ENCODE measurements at places on chromosomes 2 and 18.

GRCh38 chr2:238973038-238973739 is 125.3 kb downstream of the TWIST2 start:
- peaks cover 52% of the 10 kb centered on the region for H3K27me3 ChIP-seq
- no peaks in the 10 kb centered on the region for H3K36me3 ChIP-seq
- DNase-seq: no peak
- H3K27ac ChIP-seq: no peak overlapping the region
- no peak overlapping the region for H3K4me3 ChIP-seq

DNA sequence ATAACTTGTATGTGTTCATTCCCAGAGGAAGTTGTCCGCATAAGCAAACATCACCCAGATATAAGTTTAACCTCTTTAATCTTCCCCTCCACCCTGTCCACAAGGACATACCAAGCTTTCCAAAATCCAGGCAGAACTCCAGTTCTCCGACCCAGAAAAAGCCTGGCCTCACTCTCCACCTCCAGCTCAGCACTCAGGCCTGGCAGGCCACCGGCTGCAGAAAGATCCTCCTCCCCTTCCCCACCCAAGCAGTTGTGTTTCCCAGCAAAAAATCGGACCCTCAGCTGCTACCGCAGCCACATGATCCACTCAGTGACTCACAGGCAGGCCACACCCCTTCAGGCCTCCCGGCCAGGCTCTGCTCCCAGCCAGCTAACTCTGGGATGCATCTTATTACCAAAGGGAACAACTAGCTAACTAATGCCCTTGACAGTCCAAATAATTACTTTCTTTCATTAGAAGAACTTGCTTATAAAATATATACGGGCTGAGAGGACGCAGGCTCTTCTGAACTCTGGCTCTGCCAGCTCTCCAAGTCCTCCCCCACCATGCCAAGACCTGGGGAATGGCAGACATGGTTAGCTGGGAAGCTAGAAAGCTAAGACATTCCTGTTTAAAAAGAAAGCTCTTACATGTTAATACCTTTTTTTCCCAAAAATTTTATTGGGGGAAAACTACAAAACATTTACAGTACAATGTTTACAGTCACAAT is 4.5 kb downstream of the ZFP36L2 start:
- DNase-seq: peak; percentile 90
- H3K4me3 ChIP-seq: peak overlapping the region; percentile 94
- no peaks in the 10 kb centered on the region for H3K27me3 ChIP-seq
- H3K36me3 ChIP-seq: peaks cover 36% of the 10 kb centered on the region

DNA sequence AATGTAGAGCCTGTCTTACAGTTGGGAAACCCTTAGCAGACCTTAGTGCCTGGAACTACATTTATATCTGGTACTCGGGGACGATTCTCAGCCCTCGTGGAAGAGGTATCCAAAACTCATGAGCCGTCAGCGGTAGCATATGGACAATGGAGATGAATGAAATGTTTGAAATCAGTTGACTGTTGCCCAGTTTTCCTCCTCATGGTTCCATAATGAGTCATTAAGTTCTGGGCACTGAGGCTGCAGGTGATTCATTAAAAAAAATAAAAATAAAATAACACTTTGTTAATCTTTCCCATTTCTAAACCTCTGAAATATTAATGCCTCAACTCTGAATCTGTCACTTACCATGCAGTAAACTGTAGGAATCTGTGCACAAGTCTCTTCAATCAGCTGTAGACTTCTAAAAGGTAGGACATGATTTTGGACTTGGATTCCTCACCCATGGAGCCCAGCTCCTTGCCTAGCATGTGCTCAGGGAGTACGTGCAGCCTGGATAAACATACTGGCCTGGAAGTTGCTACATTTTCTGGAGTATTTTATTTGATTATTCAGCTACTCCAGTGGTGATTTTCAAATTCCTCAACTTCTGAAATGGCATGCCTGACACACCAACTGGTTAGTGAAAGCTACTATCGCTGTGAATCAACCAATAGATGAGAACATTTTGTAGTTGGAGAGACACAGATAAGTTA is 979.2 kb downstream of the CNTNAP5 start:
- H3K36me3 ChIP-seq: no peaks in the 10 kb centered on the region
- H3K27me3 ChIP-seq: no peaks in the 10 kb centered on the region
- H3K4me3 ChIP-seq: no peak overlapping the region
- no peak for DNase-seq
- no peak overlapping the region for H3K27ac ChIP-seq

DNA sequence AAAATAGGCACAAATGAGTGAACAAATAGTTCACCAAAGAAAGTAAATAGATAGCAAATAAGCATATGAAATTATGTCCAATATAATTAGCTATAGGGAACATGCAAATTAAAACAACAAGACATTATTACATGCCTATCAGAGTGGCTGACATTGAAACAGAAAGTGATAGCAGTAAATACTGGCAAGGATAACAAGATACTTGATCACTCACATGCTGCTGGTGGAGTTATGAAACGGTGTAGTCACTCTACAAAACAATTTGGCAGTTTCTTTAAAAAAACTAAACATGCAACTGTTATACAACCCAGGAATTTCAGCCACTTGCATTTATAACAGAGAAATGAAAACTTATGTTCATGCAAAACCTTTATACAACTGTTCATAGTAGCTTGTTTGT is 439.2 kb upstream of the ACVR2A start:
- H3K4me1 ChIP-seq: no peaks in the 10 kb centered on the region
- DNase-seq: no peak
- H3K36me3 ChIP-seq: no peaks in the 10 kb centered on the region
- no peak overlapping the region for H3K4me3 ChIP-seq

GRCh38 chr2:201258666-201259615 is 1.4 kb upstream of the CASP8 start:
- peak overlapping the region; percentile 88 for H3K27ac ChIP-seq
- no peak for DNase-seq
- no peaks in the 10 kb centered on the region for H3K27me3 ChIP-seq
- H3K36me3 ChIP-seq: no peaks in the 10 kb centered on the region

GRCh38 chr2:37573451-37574388 is 97.7 kb downstream of the CDC42EP3 start:
- no peak overlapping the region for H3K27ac ChIP-seq
- no peaks in the 10 kb centered on the region for H3K36me3 ChIP-seq
- peaks cover 13% of the 10 kb centered on the region for H3K4me1 ChIP-seq
- no peaks in the 10 kb centered on the region for H3K27me3 ChIP-seq
- DNase-seq: no peak
- H3K4me3 ChIP-seq: no peak overlapping the region

DNA sequence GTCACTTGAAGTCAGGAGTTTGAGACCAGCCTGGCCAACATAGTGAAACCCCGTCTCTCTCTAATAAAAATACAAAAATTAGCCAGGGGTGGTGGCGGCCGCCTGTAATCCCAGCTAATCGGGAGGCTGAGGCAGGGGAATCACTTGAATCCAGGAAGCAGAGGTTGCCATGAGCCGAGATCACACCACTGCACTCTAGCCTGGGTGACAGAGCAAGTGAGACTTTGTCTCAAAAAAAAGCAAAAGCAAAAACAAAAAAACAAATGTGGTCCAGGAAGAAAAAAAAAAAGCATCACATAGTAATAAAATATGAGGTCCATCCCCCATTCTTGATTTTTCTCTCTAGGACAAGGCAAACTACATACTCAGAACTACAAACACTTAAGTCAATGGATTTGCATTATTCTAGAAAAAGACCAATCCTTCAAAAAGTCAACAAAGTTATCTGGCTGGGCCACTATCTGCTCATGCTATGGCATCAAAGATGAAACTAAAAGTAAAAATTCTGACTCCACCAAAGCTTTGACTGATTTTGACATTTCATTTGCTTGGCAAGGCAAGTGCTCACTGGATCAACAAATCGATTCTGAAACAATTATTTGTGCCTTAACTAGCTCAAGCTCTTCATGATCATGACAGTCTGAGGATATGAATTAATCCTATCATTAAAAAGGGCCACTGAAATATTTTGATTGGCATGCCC is 28.4 kb downstream of the MEX3C start:
- H3K27ac ChIP-seq: no peak overlapping the region
- no peaks in the 10 kb centered on the region for H3K27me3 ChIP-seq
- DNase-seq: no peak
- peaks cover 11% of the 10 kb centered on the region for H3K4me1 ChIP-seq

DNA sequence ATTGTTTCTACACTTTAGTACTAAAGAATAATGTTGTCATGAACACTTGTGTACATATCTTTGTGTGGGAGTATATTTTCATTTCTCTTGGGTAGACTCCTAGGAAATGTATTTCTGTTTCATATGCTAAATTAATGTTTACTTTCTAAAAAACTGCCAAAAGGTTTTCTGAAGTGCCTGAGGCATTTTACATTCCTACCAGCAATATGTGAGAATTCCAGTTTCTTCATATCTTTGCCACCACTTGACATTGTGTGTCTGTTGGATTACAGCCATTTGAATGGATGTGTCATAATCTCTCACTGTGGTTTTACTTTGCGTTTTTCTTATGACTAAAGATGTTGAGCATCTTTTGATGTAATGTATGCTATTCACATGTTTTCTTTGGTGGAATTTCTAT is 428.2 kb upstream of the KCNH7 start:
- no peaks in the 10 kb centered on the region for H3K4me1 ChIP-seq
- no peak for DNase-seq
- H3K27me3 ChIP-seq: no peaks in the 10 kb centered on the region
- no peaks in the 10 kb centered on the region for H3K36me3 ChIP-seq

- H3K4me3 ChIP-seq: no peak overlapping the region
- no peaks in the 10 kb centered on the region for H3K36me3 ChIP-seq
- no peaks in the 10 kb centered on the region for H3K4me1 ChIP-seq
- no peaks in the 10 kb centered on the region for H3K27me3 ChIP-seq
These were observed 69.6 kb upstream of the DNMT3A start for GRCh38 chr2:25411281-25411680.

DNA sequence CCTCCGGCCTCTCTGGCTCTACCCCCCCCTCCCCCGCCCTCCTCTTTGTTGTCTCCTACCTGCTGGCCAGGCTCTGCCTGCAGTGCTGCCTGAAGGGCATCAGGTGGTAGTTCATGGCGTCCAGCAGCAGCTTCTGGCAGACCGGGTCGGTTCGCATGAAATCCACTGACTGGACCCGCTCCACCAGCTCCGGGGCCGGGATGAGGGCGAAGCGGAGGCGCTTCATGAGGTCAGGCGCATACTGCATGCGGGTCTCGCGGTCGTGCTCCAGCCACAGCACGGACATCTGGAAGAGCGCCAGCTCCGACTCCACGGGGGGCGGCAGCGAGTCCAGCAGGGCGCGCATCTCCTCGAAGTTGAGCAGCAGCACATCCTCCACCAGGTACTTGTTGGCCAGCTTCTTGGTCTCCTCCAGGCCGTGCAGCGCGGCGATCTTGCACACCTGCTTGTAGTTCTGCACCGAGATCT is 3.2 kb downstream of the KLHL14 start:
- no peak for DNase-seq
- no peak overlapping the region for H3K27ac ChIP-seq
- peak overlapping the region; percentile 64 for H3K4me3 ChIP-seq
- peaks cover 23% of the 10 kb centered on the region for H3K4me1 ChIP-seq
- H3K27me3 ChIP-seq: peaks cover 80% of the 10 kb centered on the region
- H3K36me3 ChIP-seq: no peaks in the 10 kb centered on the region

- H3K4me3 ChIP-seq: no peak overlapping the region
- DNase-seq: no peak
- H3K27ac ChIP-seq: no peak overlapping the region
- H3K27me3 ChIP-seq: no peaks in the 10 kb centered on the region
- H3K36me3 ChIP-seq: no peaks in the 10 kb centered on the region
- peaks cover 34% of the 10 kb centered on the region for H3K4me1 ChIP-seq
These were observed 158.3 kb downstream of the ANTXR1 start for GRCh38 chr2:69171116-69171896.

- H3K36me3 ChIP-seq: no peaks in the 10 kb centered on the region
- H3K27me3 ChIP-seq: no peaks in the 10 kb centered on the region
- peak overlapping the region; percentile 82 for H3K27ac ChIP-seq
- DNase-seq: no peak
- H3K4me1 ChIP-seq: peaks cover 15% of the 10 kb centered on the region
These were observed 39.3 kb upstream of the CREB1 start for GRCh38 chr2:207490441-207490840.

- no peak for DNase-seq
- H3K27me3 ChIP-seq: peaks cover 29% of the 10 kb centered on the region
- H3K4me1 ChIP-seq: no peaks in the 10 kb centered on the region
- H3K4me3 ChIP-seq: no peak overlapping the region
- no peak overlapping the region for H3K27ac ChIP-seq
These were observed 145.4 kb downstream of the KLHL29 start for GRCh38 chr2:23530206-23530908.

DNA sequence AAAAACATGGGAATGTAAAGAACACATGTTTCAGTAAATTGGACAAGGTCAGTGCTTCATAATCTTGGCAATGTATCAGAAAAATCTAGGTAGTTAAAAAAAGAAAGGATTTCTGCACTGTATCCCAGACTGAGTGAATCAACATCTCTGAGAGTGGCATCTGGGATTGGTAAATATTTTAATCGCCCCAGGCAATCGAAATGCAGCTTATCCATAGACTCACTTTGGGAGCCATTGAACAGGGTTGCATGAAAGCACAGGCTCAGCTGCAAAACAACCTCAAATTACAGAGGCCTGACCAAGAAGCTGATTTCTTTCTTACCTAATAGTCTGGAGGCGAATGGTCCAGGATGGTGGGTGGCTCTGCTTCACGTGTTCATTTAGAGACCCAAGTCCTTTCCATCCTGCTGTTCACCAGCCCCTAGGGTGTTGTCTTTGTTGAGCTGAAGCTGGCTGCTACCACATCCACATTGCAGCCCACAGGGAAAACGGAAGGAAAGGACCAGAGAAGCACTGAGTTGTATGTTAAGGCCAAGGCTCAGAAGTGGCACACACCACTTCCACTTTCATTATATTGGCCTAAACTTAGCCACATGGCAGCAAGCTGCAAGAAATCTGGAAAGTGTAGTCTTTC is 59.0 kb downstream of the MOGAT1 start:
- no peaks in the 10 kb centered on the region for H3K27me3 ChIP-seq
- DNase-seq: no peak
- no peaks in the 10 kb centered on the region for H3K36me3 ChIP-seq
- no peak overlapping the region for H3K27ac ChIP-seq
- no peak overlapping the region for H3K4me3 ChIP-seq
- H3K4me1 ChIP-seq: peaks cover 16% of the 10 kb centered on the region

GRCh38 chr2:25722224-25722623 is 48.8 kb upstream of the DTNB start:
- no peaks in the 10 kb centered on the region for H3K4me1 ChIP-seq
- no peaks in the 10 kb centered on the region for H3K36me3 ChIP-seq
- H3K27me3 ChIP-seq: peaks cover 14% of the 10 kb centered on the region
- H3K27ac ChIP-seq: no peak overlapping the region

- no peaks in the 10 kb centered on the region for H3K4me1 ChIP-seq
- no peak overlapping the region for H3K27ac ChIP-seq
- no peaks in the 10 kb centered on the region for H3K27me3 ChIP-seq
- H3K4me3 ChIP-seq: no peak overlapping the region
- DNase-seq: no peak
- H3K36me3 ChIP-seq: no peaks in the 10 kb centered on the region
These were observed 241.3 kb downstream of the RBM43 start for GRCh38 chr2:151020411-151020810.

DNA sequence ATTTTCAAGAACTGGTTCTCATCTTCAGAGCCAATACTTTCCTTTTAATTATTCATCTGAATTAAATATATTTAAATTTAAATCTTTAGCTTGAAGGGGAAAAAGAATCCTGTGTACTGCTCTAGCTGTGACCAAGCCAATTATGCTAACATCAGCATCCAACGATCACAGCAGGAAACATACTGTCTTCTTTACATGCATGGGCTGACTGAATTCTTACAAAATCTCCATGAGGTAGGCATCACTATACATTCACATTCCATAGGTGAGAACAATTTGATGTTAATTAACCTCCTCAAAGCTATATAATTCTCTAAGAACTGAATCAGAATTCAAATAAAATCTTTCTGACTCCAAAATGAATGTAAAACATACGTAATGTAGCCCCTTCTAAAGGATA is 118.8 kb upstream of the MAP2 start:
- H3K4me3 ChIP-seq: no peak overlapping the region
- H3K27me3 ChIP-seq: peaks cover 10% of the 10 kb centered on the region
- no peak overlapping the region for H3K27ac ChIP-seq
